ENCODE measurements at places on chromosomes 6 and 20.

DNA sequence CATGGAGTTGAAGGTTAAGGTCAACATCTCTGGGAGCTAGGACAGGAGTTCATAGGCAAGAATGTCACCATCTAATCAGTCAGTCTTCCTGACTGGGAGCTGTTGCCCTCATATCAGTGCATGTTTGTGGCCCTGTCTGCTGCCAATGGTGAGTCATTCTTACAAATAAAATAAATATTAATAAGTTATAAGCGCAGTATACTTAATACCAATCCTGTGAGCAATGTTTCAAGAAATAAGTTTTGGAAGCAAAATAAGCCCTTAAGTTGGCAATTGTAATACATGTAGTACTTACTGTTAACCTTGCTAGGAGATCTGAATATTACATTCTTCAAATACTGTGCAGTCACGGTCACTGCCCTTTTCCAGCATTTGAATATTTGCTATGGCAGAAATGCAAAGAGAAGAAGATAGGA, 20.2 kb upstream of the MDGA1 start:
- no peak for DNase-seq

DNA sequence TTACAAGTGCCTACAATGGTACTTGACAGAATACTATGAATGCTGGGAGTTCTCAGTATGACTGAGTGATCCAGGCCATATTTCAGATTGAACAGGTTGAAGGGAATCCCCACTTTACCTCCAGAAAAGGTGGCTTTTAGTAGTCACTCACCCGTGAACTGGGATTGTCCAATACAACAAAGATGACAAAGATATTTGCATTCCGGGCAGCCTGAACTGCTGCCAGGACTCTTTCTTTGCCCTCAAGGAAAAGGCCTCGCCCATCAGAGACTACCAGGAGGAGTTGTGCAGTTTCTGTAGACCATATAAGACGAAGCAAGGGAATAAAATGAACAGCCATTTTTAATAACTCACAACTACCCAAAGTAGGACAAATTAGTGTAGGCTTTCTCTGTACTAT, 6.3 kb upstream of the LYRM2 start:
- DNase-seq = no peak

DNA sequence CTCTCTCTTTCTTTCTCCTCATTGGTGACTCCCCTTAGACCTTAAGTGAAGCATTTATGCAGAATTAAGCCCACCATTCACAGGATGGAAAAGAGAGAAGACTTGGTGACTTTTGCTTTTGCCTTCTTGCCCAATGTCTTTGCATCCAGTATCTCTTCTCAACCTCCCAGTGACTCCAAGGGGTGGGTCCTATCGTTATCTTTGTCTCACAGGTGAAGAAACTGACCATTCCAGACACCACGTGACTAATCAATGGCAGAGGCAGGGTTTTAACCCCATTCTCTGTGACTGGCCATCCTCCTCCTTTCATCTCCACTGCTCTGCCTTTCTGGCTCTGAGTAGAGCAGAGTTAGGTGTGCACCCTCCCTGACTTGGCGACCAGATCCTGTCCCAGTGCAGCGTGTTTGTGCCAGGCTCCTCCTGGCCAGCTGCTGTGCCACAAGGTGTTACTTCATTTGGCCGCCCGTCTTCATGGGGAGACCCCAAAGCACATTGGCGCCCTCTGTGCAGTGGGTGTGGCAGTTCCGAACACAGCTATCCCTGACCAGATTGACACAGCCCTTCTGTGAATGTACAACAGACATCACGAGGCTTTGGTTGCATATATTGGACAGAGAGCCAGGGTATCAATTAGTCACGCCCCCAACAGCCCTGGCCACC, 501.3 kb downstream of the CD83 start:
- no peak for DNase-seq

GRCh38 chr20:51354769-51355319, 187.7 kb downstream of the NFATC2 start:
- DNase-seq = no peak

GRCh38 chr20:20499439-20499838, 131.5 kb downstream of the INSM1 start:
- no peak for DNase-seq

- no peak for DNase-seq
These were observed 124.7 kb upstream of the SPACA1 start for GRCh38 chr6:87922947-87923330.

DNA sequence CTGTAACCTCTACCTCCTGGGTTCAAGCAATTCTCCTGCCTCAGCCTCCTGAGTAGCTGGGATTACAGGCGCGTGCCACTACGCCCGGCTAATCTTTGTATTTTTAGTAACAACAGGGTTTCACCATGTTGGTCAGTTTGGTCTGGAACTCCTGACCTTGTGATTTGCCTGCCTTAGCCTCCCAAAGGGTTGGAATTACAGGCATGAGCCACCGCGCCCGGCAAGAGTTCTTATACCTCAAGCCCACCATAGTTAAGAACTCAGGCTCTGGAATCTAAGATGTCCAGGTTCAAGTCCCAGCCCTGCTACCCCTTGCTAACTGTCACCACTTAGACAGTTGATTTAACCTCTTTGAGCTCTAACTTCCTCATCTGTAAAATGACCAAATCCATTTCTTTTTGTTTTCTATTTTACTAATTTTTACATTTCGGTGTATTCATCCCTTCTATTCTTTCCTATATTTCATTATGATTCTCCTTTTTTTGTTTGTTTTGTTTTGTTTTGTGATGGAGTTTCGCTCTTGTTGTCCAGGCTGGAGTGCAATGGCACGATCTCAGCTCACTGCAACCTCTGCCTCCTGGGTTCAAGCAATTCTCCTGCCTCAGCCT, 104.8 kb upstream of the ZNF217 start:
- no peak for DNase-seq

DNA sequence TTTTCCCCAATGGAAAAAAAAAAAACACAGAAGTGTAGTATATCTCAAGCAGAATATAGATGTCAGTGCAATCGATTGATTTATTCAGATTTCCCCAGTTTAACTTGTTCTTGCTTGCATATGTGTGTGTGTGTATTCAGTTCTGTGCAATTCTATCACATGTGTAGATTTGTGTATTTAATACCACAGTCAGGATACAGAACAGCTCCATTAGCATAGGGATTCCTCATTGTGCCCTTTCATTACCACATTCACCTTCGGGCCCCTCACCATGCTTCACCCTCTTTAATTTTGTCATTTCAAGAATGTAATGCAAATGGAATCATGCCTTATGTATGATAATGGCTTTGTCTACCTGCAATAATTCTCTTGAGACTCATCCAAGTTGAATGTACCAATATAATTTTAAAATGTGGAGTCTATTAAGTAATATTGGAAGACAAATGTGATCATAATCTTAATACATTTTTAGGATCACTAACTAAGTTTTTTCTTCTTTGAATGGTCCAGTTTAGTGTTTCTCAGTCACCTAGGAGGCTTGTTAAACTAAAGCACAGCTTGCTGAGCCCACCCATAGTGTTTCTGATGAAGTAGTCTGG, 187.9 kb downstream of the TENT5A start:
- no peak for DNase-seq

- no peak for DNase-seq
These were observed 808.3 kb downstream of the TFAP2A start for GRCh38 chr6:9606435-9607134.

GRCh38 chr6:111119571-111120329, 32.4 kb downstream of the SLC16A10 start:
- no peak for DNase-seq

- peak; percentile 73 for DNase-seq
These were observed 20.0 kb upstream of the TRIM27 start for GRCh38 chr6:28943557-28944411.

DNA sequence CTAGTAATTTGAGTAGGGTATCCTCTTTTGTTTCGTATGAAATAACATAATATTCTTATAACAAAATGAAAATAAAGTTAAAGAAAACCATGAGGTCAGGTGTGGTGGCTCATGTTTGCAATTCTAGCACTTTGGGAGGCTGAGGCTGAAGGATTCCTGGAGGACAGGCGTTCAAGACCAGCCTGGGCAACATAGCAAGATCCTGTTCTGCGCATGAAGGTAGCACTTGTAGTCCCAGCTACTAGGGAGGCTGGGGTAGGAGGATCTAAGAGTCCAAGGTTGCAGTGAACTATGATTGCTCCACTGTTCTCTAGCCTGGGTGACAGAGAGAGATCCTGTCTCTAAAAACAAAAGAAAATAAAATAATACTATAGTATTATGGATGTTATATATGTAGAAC, 145.6 kb downstream of the PDSS2 start:
- no peak for DNase-seq

DNA sequence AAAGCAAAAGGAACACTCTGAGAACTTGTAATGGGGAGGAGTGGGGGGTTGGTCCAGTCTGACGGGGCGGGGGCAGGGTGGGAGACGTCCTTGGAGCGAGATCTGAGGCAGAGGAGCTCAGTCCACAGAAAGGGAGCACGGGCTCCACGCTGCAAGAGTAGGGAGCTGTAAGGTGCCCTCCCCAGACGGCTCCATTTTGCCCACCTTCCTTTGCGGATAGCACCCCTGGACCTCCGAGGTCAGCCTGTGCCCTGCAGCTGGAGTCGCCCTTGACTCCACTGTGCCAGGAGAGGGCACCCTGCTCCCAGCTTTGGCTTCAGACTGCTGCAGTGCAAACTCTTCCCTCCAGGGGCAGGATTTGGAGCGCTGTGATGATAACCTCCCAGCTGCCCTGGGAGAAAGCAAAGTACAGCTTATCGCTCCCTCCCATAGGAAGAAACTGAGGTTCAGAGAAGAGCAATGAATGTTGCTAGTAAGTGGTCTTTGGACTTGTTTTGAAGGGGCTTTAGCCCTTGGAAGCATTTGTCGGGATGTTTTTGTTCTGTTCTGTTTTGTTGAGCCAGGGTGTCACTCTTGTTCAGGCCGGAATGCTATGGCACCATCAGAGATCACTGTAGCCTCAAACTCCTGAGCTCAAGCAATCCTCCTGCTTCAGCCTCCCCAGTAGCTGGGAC, 9.5 kb upstream of the AHCY start:
- peak; percentile 82 for DNase-seq

- DNase-seq = no peak
These were observed 71.6 kb downstream of the CHD6 start for GRCh38 chr20:41546535-41546934.

DNA sequence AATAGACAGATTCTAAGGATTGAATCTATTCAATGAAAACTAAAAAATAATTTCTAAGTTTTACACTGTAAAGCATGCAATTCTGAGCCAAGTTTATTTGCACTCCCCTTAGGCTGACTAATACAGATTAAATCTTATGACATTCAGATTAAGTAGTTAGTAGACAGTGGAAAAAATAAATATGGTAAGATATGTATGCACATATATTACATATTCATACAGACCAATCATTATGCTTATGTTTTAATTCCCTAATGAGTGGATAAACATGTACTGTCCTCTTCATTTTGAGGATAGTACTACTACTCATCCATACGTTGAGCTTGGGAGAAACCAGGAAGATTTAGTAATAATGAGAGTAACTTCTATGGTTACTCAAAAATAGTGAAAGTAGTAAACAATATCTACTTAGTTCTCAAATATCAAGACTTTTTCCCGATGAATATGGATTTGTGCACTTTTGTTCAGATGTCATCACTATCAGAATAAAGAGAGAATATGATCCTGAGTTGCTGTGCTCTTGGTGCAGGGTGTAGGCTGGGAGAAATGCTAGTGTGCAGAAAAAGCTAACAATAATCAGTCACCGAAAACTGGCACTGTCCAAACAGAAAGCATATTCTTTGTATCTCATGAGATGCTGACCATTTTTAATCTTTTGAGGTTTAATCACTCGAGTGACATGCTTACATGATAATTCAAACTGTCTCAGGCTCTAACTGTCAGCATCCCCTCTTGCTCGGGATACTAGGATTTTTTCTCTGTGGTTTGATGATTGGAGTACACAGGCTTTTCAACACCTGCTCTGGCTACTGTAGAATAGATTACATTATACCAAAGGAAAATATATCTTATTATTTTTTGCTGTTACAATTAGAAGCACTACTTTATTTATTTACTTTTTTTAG, 111.6 kb downstream of the EPHA7 start:
- no peak for DNase-seq

- no peak for DNase-seq
These were observed 223.6 kb downstream of the ANKRD60 start for GRCh38 chr20:58004900-58005299.

- no peak for DNase-seq
These were observed 20.3 kb downstream of the SLC22A2 start for GRCh38 chr6:160238278-160238711.

GRCh38 chr6:166221040-166221439, 53.4 kb upstream of the TBXT start:
- no peak for DNase-seq

- DNase-seq = no peak
These were observed 68.9 kb upstream of the SCGN start for GRCh38 chr6:25583099-25583498.

DNA sequence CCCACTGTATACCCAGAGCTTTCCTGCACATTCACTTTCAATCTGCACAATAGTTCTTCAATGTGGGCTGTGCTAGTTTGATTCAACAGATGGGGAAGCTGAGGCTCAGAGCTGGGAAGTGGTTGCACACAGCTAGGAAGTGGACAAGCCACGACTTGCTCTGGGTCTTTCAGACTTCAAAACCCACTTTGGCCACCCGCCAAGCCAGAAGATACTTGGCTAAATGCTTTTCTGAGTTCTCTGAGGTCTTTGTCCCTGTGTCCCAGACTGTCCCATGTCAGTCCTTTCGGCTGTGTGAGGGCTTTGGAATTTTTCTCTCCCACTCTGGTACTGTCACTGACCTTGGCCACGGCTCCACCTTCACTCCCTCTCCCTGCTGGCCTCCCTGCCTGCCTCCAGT, 10.6 kb downstream of the PDYN start:
- no peak for DNase-seq

GRCh38 chr6:85676086-85676729, 33.5 kb upstream of the SYNCRIP start:
- no peak for DNase-seq

GRCh38 chr6:9467741-9468140, 947.1 kb downstream of the TFAP2A start:
- no peak for DNase-seq

- no peak for DNase-seq
These were observed 779.7 kb upstream of the MAN1A1 start for GRCh38 chr6:120129228-120129627.

DNA sequence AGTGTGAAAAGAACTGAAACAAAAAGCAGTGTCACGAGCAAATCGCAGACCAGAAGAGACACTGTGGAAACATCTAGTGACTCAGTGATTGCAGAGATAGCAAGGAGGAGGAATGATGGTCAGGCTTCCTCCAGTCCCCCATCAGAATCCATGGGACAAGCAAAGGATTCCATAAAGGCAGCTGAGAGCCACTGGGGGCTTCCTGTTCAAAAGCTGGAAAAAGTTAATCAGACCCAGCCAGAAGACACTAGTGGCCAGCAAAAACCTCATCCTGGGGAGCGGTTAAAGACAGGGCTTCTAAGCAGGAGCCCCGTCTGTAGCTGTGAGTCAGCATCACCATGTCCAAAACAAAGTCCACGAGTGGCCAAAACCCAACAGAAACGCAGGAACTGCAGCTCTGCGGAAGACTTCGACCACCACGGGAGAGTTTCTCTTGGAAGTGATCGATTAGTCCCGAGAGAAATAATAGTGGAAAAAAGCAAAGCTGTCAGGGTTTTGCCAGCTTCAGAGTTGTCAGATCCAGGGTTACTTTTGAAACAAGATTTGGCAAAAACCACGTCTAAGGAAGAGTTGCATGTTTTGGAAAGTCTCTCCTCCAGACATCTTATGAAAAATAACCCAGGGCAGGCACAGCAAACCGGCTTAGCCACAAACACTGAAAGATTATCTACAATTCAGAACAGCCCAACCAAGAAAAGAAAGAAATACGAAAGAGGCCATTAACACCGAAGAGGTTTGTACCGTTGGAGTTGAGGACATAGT, 51.0 kb downstream of the JAG1 start:
- no peak for DNase-seq

Measured in activated CD4-positive, alpha-beta T cell treated with anti-CD3 and anti-CD28 coated beads, Interleukin-2, amount 50 U/mL, for 24 hours (primary cell).